ENCODE measurements at places on chromosomes 2 and 18.

DNA sequence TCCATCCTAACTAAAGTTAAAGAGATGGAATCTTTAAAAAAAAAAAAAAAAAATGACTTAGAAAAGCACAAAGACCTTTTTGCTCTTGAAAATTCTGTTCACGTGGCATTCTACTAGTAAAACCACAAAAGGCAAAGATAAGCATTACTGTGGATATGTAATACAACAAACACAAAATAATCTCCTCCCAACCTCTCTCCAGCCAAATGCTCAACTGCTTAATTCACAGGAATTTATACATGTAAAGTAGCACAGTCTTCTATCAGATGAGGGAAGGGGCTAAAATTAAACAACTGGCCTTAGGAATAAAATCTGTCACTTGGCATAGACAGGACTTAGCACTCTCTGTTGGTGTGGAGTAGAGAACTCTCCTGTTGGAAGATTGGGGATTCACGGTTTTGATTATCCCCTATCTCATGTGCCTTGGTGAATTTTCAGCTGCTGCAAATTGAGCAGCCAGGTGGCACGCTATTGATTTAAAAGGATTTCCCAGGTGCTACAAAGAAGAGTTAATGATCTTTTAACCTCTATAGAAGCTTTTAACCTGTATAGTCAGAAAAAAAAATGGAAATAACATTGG lies 57.4 kb downstream of the ATIC start:
- no peak for DNase-seq

GRCh38 chr2:154455866-154456265 lies 242.6 kb upstream of the KCNJ3 start:
- no peak for DNase-seq

DNA sequence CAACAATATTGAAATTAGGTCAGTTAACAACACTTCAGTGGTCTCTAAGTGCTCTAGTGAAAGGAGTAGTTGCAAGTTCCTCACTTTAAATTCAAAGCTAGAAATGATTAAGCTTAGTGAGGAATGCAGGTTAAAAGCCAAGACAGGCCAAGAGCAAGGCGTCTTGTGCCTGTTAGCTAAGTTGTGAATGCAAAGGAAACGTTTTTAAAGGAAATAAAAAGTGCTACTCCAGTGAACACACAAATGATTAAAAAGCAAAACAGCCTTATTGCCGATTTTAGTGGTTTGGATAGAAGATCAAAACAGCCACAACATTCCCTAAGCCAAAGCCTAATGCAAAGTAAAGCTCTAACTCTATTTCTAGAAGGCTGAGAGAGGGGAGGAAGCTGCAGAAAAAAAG lies 44.7 kb downstream of the ANTXR1 start:
- no peak for DNase-seq

DNA sequence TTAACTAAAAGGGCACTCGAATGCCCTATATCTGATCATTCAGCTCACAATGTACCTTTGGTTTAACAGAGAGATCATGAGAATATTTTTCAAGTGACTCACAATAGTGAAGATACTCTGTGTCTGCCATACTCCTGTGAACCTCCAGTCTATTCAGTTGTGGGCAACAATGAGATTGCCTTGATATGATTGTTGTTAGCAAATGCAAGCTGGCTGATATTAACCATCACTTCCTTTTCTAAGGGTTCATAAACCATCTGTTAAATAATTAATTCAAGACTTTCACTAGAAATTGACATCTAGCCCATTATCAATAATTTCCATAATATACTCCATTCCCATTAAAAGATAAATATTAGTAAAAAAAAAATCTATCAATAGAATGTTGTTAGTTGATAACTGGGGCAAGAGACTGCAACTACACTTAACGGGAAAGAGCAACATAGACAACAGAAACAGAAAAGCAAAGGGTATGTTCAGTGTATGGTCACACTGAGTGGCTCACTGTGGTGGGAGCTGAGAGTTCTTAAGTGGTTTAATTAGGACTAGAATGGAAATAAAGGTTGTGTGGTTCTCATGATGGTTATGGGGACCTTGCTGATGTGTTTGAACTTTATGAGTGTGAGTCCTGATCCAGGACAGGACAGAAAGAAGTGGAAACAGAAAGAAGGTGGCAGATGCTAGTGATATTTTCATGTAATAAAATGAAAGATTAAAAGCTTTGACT lies 11.9 kb downstream of the IL18RAP start:
- peak; percentile 21 for DNase-seq

GRCh38 chr2:112869258-112869842 lies 32.8 kb upstream of the IL1B start:
- no peak for DNase-seq

GRCh38 chr2:27572439-27572838 lies 10.4 kb upstream of the ZNF512 start:
- no peak for DNase-seq

DNA sequence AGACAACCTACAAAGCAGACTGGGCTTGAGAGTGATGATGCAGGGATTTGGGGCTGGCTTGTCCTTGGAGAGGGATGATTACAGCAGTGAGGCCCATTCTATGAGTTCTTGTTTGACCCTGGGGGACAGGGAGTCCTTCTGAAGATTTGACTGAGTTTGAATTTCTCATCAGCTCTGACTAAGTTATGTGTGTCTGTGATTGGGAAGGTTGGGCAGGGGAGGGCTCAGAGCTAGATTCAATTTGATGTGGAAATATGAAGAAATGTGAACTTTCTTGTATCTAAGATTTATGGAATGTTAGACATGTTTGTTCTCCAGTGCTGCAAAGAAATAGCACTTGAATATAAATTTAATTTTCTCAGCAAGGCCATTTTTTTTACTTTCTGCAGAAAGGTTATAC lies 19.9 kb upstream of the IL1R2 start:
- no peak for DNase-seq

GRCh38 chr18:79947054-79947755 lies 4.2 kb downstream of the SLC66A2 start:
- no peak for DNase-seq

DNA sequence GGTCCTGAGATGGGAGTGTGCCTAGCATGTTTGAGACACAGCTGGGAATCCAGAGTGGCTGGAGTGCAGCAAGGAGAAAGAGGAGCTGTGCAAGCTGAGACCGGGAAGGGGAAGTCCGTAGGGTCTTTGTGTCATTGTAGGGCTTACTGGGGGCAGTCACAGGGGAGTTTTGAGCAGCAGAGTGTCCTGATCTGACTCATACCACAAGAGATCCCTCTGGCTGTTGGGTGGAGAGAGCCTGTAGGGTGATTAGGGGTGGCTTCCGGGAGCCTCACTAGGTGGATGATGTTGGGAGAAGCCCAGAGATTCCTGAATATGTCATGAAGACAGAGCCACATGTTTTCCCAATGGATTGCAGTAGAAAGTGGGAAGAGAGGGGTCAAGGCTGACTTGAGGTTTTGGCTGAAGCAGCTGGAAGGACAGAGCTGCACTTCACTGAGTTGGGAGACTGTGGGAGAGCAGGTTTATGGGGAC lies 30.9 kb downstream of the FHOD3 start:
- peak; percentile 38 for DNase-seq

DNA sequence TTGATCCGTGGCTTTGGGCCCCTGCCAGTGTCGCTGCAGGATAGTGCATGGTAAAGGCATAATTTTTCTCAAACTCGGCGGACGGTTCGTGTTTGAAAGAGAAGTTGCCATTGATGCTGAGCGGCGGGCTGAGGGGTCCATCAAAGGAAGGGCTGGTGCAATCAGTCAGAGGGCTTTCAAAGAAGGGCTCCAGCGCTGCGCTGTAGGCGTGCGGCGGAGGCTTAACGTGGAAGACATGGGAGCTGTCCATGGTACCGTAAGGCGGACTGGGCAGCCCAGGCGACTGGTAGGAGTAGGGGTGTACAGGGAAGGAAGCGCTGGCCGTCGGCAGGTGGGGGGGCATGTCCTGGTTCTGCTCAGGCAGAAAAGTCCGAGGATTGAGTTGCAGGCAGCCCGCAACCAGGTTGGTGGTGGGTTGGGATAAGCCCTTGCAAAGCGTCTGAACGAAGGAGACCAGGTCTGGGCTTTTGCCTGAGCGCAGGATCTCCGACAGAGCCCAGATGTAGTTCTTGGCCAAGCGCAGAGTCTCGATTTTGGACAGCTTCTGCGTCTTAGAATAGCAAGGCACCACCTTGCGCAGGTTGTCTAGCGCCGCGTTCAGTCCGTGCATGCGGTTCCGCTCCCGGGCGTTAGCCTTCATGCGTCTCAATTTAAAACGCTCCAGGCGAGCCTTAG lies 2.3 kb downstream of the NEUROD1 start:
- DNase-seq = peak; percentile 67

DNA sequence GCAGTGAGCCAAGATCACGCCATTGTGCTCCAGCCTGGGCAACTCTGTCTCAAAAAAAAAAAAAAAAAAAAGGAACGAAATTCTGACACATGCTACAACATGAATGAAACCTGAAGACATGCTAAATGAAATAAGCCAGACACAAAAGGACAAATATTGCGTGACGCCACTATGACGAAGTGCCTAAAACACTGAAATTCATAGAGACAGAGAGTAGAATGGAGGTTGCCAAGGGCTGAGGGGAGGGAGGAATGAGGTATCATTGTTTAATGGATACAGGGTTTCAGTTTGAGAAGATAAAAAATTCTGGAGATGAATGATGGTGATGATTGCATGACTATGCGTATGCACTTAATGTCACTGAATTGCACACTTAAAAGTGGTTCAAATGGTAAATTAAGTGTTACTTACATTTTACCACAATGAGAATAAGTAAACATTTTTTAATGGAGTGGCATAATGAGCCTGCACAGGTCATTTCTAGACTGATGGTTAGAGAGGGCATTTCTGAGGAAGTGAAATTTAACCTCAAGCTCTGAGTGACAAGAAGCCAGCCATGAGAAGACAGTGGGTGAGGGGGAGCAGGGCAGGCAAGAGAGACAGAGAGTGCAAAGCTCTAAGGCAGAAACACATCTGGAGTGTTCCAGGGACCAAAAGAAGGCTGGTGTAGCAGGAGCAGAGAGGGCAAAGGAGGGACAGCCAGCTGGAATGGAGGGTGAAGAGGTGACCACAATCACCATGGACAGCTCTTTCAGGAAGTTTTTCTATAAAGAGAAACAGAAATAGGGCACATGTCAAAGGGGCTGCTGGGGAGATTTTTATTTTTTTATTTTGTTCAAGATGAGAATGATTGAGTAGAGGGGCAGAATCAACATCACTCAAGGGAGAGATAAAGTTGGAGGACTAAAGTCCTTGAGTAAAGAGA lies 20.6 kb upstream of the EXOC6B start:
- no peak for DNase-seq

DNA sequence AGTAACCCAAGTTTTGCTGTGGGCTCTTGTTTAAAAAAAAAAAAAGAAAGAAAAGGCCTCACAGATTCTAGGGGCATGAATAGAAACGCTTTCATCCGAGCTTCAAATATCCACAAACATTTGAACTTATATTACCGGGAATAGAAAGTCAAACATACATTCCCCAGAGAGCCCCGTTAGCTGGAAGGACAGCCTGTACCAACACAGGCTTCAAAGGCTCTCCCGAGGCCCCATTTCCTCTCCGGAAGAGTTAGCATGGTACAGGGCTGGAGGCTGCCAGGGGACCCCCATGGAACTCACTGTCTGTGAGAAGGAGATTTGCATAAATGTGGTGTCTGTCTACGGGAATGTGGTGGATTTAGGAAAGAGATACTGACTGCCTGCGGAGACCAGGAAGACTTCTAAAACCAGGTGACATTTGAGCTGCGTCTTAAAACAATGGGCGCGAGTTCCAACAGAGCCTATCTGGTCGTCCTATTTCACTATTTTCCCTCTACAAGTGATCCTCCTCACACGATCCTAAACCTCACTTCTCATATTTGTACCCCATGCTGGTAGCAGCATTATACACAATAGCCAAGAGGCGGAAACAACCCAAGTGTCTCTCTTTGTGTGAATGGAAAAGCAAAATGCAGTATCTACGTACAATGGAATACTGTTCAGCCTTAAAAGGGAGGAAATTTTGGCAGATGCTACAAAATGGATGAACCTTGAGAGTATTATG lies 820 bp upstream of the MATN3 start:
- no peak for DNase-seq

GRCh38 chr2:201151127-201151981 lies 31.6 kb upstream of the CASP10 start:
- peak; percentile 74 for DNase-seq

DNA sequence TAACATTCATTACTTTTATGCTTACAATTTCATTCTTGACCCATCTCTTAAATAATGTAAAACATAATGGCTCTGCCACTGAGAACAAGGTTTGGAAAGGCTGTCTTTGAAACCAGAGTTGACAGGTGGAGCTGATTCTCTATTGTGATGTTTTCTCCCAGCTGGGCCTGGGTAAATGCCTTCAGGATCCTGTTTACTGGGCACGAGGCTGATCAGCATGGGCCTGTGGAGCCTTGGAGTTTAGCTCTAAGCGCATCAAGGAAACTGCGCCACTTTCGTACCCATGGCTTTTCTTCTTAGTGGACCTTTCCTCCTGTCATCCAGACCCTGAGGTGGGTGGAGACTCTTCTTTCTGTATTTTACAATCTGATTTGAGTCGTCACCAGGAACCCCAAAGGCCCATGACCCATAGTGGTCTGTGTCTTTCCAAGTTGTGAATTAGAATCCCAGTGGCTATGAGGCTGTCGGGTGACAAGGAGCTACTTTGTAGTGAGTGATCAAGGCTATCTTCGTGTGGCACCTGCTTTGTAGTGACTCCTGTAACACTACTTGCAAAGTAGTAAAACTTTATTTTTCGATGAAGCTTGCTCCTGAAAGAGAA lies 123.1 kb downstream of the LPIN1 start:
- no peak for DNase-seq

DNA sequence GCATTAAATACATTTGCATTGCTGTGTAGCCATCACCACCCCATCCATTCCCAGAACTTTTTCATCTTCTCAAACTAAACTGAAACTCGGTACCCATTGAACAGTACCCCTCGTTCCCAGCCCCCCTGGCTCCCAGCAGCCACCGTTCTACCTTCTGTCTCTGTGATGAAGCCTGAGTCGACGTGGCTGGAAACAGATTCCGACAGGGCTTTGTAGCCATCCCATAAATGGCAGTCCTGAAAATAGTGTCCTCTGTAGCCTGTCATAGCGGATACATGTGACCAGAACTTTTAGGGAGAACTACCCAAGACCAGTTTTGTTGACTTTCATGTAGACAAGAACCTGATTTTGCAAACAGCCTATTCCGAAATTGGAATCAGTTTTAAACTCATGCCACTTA lies 59.1 kb downstream of the TSHZ1 start:
- no peak for DNase-seq

DNA sequence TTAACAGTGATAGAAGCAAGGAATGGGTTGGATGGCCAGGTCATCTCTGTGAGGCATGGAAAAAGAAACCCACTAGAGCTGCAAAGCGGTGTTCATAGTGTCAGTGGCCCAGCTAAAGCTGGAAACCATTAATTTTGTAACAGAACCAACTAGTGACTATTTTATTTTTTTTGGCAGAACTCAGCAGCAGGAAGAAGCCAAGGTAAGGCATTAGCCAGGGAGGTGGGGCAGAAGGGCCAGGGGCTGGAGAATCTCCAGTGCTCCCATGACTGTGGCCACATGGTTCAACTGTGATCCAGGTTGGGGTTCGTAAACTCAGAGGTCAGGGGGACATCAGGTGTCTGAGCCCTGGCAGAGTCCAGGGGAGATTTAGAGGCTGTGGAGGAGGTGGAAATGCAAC lies 25.9 kb upstream of the YES1 start:
- DNase-seq = no peak

- DNase-seq = no peak
These were observed 224.1 kb downstream of the SH3RF3 start for GRCh38 chr2:109352898-109353689.

- no peak for DNase-seq
These were observed 6.5 kb upstream of the UCN start for GRCh38 chr2:27314709-27315108.

GRCh38 chr18:13095466-13095865 lies 104.3 kb downstream of the CEP192 start:
- DNase-seq = no peak

Data from GM20000 (cell line).